ENCODE measurements at places on chromosomes 13 and 19.

DNA sequence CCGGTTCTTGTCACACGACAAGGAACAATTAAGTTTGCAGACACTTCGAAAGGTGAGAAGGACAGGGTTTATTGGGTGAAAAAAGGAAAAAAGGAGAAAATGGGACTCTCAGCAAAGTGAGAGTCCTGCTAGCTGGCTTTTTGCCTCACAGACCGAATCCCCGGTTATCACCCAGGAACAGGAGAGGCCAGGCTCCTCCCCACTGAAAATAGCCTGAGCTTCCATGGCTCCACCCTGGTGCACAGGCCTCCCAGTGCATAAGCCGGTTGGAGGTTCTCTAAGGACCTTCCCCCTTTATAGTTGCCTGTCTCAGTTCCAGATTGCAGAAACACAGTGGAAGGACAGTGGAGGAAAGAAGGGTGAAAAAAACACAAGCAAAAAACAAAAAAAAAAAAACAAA is 571.7 kb downstream of the KCTD12 start:
- no peak for DNase-seq

DNA sequence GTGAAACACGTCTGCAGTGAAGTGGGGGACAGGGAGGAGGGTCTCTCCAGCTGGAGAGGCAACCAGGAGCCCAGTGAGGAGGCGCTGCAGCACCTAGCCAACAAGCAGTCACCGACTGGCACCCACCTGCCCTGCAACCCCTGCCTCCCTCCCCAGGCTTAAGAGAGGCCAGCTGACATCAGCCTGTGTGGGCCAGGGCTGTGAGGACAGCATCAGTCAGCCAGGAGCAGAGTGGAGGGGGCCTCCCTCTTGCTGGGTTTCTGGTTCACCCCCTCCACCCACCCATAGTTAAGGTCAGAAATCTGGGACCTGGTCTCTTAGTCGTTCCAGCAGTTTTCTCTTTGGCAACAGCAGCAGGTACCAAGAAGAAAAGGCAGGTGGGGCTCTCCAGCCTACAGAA is 25.5 kb upstream of the CCNP start:
- DNase-seq, result no peak

DNA sequence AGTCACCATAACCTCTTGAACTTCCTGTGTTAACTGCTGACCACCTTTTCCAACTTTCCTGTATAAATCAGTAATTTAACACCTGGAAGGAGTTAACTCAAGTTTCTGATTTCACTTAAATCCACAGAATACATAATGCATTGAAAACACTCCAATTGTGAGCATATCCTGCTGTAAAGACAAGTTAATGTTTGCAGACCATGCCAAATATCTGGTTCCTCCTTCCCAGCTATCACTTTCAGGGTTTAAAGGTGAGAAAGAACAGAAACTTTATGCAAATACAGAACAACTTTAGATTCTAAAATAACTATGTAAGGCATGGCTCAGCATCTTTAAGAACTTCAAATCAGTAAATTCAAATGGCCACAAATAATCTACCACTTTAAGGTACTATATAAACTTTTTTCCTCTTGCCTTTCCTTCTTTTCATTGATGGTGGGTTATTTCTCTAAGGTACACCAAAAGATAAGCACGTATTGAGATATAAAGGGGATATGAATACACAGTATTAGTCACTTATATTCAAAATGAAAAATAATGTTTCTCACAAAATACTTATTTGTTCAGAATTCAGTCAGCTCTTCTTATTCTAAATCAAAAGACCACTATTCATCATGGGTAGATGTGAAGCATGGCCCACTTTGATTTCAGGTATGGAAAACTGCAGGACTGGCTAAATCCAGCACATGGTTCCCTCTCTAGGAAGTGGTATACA is 6.6 kb upstream of the TPTE2 start:
- no peak for DNase-seq

- DNase-seq, result no peak
Observed at GRCh38 chr13:88919970-88920628, 1248.9 kb downstream of the SLITRK5 start.

- DNase-seq, result no peak
Observed at GRCh38 chr19:18613589-18614234, 1.0 kb downstream of the TMEM59L start.

GRCh38 chr19:47221080-47221841 is 9.7 kb downstream of the BBC3 start:
- no peak for DNase-seq

GRCh38 chr19:39246951-39247669 is 1.5 kb downstream of the IFNL4 start:
- no peak for DNase-seq

GRCh38 chr13:36193151-36193855 is 21.1 kb downstream of the SOHLH2 start:
- DNase-seq, result no peak

DNA sequence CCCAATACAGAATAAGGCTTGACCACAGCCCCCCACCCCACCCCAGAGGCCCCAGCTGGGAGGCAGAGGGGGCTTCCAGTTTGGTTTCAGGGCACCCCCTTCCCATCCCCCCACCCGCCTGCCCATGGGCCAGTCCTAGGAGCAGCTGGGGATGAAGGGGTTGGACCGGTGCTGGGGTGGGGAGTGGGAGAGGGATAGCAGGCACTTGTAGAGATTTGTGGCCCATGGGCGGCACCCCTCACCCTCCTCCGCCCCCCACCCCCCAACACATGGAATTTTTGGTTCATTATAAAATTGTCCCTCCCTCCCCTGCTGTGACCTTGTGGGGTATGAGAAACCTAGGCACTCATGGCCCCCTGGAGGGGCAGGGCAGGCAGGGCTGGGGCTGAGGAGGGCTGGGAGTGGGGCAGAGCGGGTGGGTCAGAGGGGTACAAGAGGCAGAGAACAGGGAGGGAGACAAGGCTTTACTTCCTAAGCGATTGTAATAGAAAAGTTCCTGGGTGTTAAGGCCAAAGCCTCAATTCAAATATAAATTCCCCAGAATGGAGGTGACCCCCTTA is 5.3 kb upstream of the GSK3A start:
- DNase-seq, result no peak
